Activated T-cell treated with anti-CD3 and anti-CD28 coated beads for 1 hour (primary cell): ENCODE measurements at places on chromosomes 7 and 10.

DNA sequence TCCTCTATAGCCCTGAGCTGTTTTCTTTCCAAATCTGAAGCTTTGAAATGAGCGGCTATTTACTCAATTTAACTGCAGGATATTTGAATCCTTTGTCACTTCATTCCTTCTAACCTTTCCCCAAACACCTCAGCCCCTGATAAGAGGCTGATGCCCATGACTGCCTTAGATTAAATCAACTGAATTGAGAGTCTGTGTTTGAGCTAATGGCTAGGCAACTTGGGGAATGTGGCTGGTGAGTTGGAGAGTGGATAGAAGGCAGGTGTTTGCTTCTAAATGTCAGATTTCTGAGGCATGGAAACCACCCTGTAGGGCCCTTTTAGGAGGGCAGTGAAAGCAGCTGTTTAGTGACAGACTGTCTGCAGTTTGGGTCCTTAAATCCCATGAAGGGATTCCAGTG, 759.9 kb downstream of the LRMDA start:
- DNase-seq = no peak

DNA sequence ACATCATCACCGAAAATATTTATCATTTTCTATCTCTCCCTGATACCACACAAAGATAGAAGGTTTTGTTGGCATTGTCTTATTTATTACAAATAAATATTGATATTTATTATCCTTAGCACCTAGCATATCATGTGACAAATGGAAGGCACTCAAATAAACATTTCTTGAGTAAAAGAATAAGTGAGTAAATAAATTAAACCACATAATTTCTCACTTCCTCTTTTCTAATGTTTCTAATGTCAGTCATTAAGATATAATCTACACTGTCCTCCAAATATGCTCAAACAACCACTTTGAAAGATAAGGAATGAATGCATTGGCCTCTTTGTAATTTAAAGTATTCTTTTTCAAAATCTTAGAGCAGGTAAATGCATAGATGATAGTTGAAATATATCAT, 1027.8 kb upstream of the LRRTM3 start:
- DNase-seq = no peak

DNA sequence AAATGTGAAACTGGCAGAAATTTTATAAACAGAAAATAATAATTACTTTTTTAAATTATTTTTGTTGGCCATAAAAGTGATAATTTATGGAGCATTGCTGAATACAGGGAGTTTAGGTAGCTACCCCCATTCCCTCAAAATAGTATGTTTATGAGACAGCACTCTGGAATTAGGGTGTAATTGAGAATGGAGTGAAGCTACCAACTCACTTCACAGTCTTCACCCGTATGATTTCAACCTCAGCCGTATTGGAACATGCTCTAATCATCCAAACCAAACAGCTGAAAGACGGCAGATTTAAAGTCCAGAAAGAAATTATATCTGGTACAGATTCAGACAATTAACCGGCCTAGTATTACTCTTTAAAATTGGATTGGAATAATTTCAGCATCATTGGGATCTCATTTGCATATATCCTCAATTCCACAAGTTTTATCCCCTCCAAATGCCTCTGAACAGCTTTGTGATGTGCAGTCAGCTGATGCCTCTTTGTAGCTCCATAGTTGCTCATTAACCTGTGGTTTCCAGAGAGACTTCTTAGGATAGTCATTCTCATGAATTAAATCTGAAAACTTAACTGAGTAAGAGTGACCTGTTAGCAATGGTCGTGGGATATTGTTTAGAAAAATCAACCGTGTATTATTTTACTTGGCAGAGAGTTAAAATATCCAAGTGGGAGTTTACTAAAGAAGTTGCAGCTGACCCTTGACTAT, 59.1 kb upstream of the GJD4 start:
- DNase-seq = no peak

- no peak for DNase-seq
Measured at GRCh38 chr7:116952635-116953371, 498 bp upstream of the ST7 start.

GRCh38 chr10:129771024-129771423, 193.1 kb downstream of the EBF3 start:
- no peak for DNase-seq

DNA sequence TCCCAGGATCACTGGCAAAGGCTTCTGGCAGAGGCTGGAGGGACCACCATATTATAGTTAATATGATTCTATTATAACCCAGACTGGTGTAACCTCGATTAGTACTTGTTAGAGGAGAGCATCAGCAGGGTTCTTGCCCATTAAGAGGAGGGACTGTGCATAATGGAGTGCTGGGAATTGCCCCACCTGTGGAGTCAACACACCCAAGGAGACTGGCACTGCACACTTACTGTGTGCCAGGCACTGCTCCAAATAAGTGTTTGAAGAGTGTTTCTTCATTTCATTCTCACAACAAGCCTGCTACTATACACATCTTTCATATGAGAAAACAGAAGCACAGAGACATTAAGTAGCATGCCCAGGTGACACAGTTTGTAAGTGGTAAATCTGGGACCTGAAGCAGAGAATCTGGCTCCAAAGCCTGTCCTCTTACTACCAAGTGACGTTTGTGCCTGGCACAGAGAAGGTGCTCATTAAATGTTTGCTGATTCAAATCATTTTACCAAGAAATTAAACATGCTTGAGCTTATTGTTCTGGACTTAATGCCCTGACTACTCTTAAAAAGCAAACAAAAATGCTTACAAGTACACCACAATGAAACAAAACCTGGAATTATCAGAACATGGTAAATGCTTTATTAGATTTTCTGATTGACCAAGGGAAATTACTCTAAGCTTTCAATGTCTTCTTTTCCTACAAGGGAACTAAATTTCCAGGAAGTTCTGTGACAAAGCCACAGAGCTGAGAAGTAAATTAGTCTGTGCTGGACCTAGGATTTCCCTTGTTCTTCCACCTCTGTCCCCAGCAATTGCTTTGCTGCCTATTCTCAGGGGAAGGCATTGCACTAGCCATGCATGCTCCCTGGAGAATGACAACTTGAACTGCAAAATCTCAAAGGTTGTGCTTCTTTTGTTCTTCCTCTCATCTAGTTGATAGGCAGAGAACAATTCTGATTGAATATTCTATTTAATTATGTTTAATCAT, 809 bp downstream of the SLC13A1 start:
- DNase-seq = no peak

GRCh38 chr10:96448021-96448457, 65.7 kb downstream of the TLL2 start:
- no peak for DNase-seq

GRCh38 chr7:80060218-80060806, 74.3 kb upstream of the GNAI1 start:
- no peak for DNase-seq

GRCh38 chr7:135283959-135284638, 50.5 kb downstream of the STRA8 start:
- no peak for DNase-seq

DNA sequence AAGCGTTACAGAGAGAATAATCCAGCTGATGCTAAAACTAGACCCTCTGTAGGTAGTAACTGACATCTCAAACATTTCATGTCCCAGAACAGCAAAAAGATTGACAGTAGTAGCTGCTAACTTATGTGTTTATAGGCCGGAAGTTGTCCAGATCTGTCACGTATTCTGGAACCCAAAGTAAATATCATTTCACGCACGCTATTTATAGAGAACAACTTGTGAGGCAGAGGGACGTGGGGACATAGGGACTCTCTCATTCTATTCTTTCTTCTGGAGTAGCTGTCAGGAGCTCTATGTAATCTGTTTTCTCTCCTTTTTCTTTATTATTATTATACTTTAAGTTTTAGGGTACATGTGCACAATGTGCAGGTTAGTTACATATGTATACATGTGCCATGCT, 22.3 kb downstream of the AGK start:
- no peak for DNase-seq

DNA sequence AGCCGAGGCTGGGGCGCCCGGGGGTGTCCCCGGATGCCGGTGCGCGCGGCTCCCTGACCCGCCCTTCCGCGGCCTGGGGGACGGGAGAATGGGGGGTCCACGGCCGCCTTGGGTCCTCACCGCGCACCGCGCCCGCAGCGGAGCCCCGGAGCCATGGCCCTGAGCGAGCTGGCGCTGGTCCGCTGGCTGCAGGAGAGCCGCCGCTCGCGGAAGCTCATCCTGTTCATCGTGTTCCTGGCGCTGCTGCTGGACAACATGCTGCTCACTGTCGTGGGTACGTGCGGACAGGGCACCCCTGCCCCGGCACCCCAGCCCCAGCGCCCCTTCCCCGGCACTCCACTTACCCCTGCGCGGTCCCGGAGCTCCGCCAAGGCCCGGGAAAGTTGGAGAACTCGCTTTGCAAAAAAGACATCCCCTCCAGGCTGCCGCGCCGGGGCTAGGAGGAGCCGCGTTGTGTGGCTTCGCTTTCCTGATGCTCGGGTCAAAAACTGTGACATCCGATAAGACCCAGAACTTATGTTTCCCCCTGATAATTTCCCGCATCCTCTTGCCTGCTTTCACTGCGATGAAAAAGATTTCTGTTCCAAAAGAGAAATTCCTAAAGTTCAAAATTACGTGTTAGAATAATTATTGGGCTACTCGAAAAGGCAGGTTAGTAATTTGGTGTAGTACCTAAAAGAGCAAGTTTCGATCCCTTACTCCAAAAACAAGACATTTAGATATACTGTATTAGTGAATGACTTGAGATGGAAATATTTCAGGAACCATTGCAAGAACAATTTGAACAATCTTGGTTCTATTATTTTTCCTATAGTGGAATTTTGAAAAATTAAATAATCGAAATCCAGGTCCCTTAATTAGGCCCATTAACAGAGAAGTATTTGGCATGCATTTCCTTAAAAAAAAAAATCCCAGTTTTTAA, 888 bp downstream of the SLC18A2 start:
- no peak for DNase-seq

GRCh38 chr7:55285665-55286064, 79.5 kb upstream of the LANCL2 start:
- no peak for DNase-seq

DNA sequence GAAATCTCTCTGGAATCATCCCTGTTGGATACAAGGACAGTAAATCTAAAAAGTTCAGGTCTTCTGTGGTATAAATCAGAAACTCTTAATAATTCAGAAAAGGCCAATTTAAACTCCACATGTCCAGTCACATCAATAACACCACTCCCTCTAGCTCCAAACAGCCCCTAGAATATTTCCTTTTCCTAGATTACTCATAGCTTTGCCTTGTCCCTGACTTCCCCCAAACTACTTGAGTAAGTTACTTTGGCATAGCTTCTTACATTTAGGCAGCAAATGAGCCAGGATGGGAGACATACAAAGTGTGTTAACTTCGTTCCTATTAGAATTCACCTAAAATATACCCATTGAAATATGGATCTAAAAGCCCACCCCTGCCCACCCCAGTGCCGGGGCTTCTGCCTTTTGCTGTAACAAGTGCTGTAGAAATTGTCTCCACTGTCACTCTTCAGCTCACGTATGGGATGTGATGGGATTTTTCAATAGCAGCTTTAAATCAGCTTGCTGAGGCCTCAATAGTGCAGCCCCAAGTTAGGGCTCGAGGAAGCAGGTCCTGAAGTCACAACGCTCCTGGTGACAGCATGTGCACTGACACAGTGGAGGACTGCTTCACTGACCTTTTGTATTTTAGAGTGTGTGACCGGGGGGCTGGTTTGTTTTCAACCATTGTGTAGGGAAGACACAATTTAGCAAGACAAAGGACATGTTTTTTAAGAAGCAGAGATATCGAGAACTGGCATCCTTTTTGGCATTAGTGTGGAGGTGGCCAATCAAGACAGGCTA, 218.2 kb upstream of the KMT2E start:
- DNase-seq = no peak

DNA sequence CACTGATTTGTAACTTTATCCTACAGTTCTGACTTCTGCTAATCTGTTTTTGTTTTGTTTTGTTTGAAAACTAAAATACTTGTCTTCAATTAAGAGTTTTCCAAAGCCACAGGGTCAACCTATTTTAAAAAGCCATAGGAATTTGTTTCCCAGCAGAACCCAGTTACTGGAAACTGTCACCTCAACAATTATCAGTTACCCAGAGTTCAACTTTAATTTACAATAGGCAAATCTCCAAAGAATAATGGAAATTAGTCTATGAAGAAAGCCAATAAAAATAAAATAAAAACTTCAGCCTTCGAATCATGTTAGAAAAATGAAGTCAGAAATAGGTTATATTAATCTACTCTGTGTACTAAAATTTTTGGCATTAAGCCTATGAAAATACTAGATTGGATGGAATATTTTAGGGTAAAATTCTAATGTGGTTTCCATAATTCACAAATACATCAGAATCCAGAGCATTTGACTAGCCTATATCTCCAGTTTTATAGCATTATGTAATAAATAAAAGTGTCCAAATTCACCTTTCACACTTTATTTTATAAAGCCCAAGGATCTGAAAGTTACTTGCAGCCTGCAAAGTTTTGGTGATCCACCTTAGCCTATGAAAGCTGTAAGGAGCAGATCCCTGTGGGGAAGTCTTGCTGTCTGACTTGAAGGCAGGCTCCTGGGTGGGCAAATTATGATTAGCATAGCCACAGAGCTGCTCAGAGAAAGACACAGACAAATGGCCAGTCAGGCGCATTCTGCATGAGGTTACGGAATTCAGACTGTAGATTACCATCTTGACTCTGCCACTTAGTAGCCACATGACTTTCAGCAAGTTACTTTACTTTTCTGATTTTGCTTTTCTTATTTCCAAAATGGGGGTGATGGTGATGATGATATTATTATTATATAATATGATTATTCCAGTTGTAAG, 250.0 kb upstream of the HGF start:
- no peak for DNase-seq

GRCh38 chr10:35017608-35018007, 72.5 kb downstream of the CUL2 start:
- DNase-seq = no peak

- no peak for DNase-seq
Measured at GRCh38 chr7:121456785-121457359, 60.8 kb upstream of the FAM3C start.

GRCh38 chr7:45118889-45119331, 7.4 kb upstream of the TBRG4 start:
- no peak for DNase-seq

DNA sequence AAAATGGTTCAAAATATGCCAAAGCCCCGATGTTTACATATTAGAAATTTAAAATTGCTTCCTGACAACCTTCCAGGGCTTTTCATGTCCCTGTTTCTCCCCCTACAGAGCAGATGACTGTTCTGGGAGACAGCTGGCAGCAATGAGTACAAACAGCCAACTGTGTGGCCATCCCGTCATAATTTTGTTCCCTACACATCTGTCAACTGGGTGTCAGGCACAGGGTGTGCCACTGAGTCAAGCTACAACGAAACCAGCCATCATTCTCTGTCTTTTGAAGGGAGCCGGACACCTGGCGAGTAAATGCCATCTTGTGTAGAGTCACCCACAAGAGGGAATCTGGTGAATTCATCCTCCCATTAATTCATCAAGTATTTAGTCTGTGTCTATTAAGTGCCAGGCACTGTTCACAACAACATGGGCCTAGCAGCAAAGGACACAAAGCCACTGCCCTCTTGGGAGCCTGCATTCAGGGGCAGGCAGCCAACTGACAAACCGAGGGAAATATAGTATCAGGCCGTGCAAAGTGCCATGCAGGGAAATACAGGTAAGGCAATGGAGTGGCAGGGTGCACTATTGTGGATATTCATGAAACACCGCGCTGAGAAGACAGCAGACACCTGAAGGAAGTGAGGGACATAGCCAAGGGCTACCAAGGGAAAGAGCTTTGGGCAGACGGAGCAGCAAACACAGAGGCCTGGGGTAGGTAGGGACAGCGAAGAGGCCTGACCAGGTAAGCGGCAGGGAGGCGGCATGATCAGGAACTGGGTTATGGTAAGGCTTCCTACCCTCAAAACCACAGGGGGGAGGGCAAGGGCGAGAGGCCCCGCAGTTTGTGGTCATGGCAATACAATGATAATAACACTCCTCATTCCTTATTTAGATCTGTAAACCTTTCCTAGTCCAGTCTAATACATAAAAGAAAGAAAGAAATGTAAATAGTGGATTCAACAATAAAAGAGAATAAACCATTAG, 213.6 kb downstream of the FAM107B start:
- DNase-seq = no peak
